ENCODE measurements at places on chromosomes 1 and 21.

GRCh38 chr1:225460021-225460736 lies 32.3 kb upstream of the LBR start:
- no peak for DNase-seq

- DNase-seq, result no peak
Observed at GRCh38 chr1:73832276-73833181, 365.4 kb downstream of the LRRIQ3 start.

GRCh38 chr1:195005338-195005737 lies 1602.9 kb downstream of the KCNT2 start:
- DNase-seq, result no peak

DNA sequence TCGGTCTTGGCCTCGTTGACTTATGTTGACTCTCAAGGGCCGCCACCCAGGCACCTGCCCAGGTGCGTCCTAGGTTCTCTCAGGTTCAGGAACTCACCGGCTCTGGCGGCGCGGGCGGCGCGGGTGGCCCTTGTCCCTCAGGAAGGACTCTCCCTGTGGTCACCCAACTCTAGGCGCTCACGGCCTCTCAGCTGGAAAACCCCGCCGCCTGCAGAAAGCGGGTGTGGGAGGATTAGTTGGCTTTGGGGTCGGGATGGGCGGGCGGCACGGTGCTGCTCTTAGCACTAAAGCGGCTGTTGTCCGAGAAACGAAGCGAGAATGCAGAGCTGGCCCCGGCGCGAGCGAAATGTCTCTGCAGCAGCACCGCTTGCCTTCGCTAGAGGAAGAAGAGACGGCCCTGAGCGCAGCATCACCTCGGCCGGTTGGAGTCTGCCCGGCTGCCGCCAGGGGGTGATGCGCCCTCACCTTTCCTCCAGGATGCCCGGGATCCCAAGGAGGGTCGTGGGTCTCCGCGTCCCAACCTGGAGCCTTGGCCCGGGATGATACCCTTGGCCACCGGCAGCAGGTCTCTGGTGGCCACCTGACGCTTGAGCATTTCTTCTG lies 8.1 kb upstream of the TADA1 start:
- DNase-seq, result peak; percentile 69

- no peak for DNase-seq
Observed at GRCh38 chr1:3133686-3134085, 64.7 kb downstream of the PRDM16 start.

- no peak for DNase-seq
Observed at GRCh38 chr1:214446772-214447556, 104.4 kb downstream of the PTPN14 start.

DNA sequence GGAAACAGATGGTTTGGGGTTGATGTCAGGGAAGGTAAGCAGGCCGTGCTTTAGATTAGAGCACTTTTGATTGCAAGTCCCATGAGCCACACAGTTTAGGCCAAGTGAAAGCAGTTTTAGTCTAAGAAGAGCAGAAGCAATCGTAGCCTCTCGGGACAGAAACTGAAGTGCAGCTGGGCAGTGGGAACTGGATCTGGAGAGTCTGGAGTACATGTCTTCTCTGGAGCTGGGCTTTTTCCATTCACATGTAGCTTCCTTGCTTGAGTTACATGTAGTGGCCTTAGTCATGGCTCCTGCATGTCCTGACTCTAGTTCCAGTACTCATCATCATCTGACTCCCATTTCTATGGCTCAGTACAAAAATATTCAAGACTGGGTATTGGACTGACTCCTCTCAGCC lies 16.7 kb downstream of the CAMTA1 start:
- no peak for DNase-seq

- DNase-seq, result no peak
Observed at GRCh38 chr1:228048659-228049298, 33.7 kb upstream of the ARF1 start.

DNA sequence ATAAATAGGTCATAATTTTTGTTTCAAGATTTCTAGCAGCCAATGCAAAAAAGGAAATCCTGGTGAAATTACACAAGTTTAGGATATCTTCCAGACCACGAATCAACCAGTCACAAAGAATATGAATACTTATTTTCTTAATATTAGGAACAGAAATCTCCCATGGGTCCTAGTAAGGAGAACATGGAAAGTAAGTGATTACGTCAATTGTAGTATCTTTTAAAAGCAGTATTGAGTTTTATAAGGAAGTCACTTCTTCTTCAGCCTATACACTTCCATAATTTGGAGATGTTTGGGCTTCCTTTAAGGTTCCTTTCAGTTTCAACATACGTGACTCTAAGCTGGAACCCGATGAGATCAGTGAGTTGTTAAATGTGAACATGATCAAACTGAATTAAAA lies 534.5 kb downstream of the USP25 start:
- no peak for DNase-seq

DNA sequence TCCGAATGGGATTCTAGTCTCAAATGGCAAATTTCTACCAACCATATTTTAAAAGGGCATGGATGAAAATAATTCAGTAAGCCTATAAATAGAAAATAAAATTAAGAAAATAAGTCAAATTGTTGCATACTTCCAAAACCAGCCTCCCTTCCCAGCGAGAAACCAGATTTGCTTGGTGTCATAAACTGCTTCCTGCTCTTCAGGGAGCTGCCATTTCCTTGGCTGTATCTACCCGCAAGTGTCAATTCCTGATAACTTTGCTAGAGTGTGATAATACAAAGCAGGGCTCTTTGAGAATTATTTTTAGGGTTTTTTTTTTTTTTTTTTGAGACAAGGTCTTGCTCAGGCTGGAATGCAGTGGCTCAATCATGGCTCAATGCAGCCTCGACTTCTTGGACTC lies 62.3 kb downstream of the S1PR1 start:
- no peak for DNase-seq

- no peak for DNase-seq
Observed at GRCh38 chr1:194568610-194569009, 1382.2 kb upstream of the B3GALT2 start.

GRCh38 chr1:242754125-242754524 lies 229.6 kb upstream of the PLD5 start:
- DNase-seq, result no peak

- no peak for DNase-seq
Observed at GRCh38 chr1:209403921-209404320, 179.6 kb upstream of the CAMK1G start.

- peak; percentile 15 for DNase-seq
Observed at GRCh38 chr1:235708390-235708962, 58.9 kb upstream of the GNG4 start.

GRCh38 chr1:11629184-11630016 lies 24.8 kb downstream of the FBXO2 start:
- no peak for DNase-seq

- no peak for DNase-seq
Observed at GRCh38 chr1:6241887-6242740, 1.9 kb upstream of the HES3 start.

- DNase-seq, result no peak
Observed at GRCh38 chr1:40878906-40879305, 16.7 kb upstream of the CITED4 start.

DNA sequence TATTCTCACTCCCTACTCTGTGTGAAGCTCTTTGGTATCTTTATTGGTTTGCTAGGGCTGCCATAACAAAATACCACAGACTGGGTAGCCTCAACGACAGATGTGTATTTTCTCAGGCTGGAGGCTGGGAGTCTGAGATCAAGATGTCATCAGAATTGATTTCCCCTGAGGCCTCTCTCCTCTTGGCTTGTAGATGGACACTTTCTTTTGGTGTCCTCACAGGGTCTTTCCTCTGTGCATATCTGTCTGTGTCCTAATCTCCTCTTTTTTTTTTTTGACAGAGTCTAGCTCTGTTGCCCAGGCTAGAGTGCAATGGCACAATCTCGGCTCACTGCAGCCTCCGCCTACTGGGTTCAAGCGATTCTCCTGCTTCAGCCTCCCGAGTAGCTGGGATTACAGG lies 71.4 kb upstream of the KCNJ6 start:
- DNase-seq, result no peak

- DNase-seq, result no peak
Observed at GRCh38 chr1:236862615-236863211, 67.6 kb downstream of the MTR start.

- DNase-seq, result no peak
Observed at GRCh38 chr21:25961042-25961441, 209.5 kb downstream of the APP start.

DNA sequence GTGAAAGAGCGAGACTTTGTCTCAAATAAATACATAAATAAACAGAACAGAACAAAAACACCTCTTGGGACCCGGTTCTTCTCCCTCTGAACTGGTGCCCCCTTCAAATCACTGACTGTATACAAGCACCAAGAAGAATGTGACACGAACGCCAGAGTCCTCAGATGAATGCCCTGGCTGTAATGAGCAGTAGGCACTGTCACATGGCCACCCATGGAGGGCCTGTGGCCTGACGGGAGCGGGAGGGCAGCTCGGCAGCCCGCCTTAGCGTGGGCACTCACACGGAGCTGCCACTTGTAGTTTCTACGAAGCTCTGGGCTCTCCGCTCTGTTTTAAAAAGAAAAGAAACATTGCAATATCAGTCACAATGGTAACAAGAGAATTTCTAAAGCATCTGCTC lies 146.0 kb downstream of the PEX14 start:
- no peak for DNase-seq

DNA sequence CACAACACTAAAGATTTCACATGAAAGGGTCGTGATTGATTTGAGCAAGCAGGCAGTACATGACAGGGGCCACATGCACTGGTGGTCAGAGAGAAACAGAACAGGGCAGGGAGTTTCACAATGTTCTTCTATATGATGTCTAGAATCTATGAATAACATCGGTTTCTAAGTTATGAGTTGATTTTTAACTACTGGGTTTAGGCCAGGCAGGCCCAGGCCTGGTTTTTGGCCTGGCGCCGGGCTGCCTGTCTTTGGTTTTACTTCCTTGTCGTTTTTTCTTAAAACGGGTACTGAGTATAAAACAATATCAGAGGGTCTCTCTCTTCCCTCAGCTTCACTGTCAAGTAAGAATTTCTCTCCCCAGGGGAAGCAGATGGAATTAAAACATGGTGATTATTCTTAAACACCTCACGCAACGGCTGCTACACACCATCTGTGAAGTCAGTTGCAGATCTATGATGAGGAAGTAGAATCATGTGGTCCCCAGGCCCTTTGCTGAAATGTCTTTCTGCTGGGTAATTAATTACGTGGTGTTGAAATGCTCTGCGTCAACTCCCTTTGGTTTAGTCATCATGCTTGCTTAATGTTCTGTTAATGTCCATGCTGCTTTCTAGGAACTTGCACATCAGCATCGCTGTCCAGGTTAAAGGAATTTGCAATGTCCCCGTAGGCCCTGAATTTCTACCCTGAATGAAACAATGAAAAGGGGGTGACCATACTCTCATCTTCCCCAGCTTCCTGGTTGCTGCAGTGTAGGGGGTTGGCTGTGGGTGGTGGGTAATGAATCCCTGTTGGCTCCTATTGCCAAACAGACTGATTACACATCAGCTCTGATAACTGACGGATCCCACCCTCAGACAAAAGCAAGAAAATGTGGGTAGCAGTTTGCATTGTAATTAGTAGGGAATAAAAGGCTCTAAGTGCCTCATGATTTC lies 70.3 kb downstream of the SERINC2 start:
- no peak for DNase-seq

DNA sequence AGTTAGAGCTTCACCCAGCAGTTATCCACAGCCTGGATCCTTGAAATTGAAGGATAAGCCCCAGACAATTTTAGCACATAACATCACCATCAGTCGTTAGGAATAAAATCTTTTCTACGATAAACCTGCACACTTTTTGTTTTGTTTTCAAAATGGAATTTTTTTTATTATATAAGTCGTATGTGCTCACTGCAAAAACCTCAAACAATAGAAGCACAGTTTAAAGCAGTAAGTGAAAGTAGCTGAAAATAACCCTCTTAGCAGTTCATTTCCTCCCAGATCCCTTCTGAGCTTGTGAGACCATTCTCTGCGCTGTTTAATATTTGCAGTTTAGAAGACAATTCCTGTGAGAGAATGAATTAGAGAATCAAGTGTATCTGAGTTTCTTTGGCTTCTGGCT lies 38.3 kb downstream of the ELK4 start:
- DNase-seq, result no peak

DNA sequence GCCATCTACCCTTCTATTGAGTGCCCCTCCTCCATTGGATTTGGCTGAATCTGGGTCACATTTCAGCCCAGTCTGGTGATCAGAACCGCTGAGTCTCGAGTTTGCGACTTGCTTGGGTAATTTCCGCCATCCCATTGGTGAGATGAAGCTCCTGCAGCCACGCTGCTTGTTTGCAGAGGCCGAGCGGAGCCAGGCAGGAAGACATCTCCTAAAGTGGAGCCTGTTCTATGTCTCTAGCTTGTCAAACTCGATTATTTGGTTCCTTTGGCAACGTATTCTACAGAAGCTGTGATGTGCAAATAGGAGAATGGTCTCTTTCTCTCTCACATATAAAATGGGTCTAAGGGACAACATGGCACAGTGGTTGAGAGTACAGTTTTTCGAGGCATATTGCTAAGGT lies 206.8 kb upstream of the PLXNA2 start:
- DNase-seq, result no peak

- DNase-seq, result peak; percentile 60
Observed at GRCh38 chr1:6209661-6210580, 4.0 kb downstream of the RNF207 start.

DNA sequence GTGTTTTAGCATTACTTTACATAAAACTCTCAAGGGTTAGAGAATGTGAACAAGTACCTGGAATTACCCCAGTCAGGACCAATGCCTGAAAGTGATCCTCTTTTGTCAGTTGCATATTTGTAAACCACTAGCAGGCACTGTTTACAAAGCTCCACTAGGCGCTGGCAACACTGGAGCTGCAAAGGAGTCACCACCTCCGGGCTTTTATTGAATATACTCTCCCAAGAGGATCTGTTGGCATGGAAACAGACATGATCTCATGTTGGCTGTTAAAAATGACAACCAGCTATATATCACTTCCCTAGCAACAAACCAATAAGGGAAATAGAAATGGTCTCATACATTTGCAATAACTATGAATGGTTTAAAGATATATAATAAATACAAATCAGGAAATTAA lies 116.0 kb downstream of the TTLL7 start:
- no peak for DNase-seq

DNA sequence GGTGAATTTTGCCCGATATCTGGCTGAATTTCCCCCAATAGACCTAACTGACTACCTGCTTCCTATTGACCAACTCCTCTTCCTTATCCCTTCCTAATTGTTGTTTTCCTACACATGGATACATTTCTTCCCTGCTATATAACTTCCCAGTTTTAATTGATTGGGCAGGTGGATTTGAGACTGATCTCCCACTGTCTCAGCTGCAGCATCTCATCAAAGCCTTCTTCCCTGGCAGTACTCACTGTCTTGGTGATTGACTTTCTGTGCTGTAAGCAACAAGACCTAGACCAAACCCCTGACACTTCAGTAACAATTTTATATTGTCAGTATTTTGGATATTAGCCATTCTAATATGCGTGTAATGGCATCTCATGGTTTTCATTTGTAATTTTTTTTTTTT lies 11.3 kb upstream of the PLA2G2A start:
- no peak for DNase-seq

DNA sequence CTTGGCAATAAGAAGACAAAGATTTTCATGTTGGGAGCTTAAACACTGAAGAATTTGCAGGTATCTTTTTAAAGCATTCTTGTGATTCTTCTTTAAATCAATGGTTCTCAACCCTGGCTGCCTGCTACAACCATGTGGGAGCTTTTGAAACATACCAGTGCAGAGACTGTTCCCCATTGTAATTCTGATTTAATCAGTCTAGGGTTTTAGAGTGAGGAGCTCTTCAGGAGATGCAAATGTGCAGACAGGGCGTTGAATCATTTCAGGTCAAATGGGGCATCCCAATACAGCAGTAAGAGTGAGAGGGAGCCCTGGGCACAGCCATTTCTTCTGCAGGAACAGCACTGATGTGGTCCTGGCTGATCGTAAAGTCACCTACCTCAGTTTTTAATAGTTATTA lies 24.3 kb downstream of the KCNJ6 start:
- DNase-seq, result no peak
